Epithelial cell of proximal tubule (primary cell): ENCODE measurements at places on chromosomes 13 and 19. TPM values are rescaled to one million over a fixed set of nuclear protein-coding genes. Genes with fewer than 3 reads are reported as not detected.

FGF21 gene
- not detected in 2 replicates for total RNA-seq

- no peak for DNase-seq
These were observed 59.4 kb downstream of the WTIP start for GRCh38 chr19:34540811-34541557.

DNA sequence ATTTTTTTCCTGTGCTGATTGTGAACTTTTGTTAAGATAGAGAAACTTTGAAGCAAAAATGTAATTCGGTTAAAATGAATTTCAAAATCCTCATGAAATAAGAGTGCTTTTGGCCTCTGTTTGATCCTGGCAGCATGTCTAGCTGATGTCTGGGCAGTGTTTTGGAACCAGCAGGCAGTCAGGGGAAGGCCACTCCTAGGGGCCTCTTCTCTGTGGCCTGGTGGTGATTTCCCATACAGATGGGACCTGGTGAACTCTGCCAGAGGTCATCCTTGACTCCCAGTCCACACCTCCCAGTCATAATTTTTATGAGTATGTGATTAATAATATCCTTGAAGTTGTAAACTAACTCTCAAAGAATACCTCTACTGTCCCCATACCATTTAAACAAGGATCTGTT, 226.6 kb downstream of the PCCA start:
- DNase-seq, result no peak

GRCh38 chr19:17237747-17238706, 7.7 kb downstream of the NR2F6 start:
- no peak for DNase-seq

ZNF320 gene
- total RNA-seq, result 4.7 and 18.9 TPM in 2 replicates

DNA sequence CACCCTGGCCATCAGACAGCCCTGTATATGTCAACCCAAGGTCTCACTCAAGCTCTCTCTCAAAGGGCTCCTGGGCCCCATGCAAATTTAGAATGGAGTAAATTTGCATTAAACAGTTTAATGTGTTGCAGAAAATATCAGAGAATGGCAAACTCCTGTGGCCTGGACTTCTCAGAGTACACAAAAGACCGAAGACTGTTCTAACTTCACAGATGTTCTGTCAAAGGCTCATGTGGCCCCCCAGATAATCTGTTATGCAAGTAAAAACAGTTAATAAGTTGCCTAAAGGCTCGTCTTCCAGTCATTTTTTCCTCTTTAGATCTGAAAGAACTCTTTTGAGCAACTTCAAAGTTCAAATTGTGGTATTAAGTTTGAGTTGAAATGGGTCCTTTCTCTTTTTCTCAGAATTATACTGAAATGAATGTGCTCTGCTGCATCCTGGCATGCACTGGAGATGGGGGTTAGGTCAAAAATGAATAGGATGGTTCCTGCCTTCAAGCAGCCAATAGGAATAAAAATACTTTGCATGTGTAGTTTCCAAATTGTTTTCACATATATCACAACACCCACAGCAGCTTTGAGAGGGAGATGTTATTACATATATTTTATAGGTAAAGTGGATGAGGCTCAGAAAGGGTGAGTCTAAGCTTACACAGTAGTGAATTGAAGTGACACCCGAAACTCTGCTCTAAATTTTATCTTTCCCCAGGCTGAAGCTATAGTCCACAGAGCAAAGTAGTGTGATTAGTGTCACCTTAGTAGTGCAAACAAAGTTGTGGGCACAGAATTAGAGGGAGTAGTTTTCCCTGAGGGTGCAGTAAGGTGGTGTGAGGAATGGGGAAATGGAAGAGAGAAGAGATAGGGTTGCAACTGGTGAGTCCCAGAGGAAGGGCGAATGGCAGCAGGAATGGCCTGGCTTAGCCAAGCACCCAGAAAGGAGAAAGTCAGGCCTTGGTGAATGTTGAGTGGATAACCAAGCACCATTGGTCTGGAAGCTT, 205.0 kb upstream of the RFC3 start:
- DNase-seq, result no peak

DNA sequence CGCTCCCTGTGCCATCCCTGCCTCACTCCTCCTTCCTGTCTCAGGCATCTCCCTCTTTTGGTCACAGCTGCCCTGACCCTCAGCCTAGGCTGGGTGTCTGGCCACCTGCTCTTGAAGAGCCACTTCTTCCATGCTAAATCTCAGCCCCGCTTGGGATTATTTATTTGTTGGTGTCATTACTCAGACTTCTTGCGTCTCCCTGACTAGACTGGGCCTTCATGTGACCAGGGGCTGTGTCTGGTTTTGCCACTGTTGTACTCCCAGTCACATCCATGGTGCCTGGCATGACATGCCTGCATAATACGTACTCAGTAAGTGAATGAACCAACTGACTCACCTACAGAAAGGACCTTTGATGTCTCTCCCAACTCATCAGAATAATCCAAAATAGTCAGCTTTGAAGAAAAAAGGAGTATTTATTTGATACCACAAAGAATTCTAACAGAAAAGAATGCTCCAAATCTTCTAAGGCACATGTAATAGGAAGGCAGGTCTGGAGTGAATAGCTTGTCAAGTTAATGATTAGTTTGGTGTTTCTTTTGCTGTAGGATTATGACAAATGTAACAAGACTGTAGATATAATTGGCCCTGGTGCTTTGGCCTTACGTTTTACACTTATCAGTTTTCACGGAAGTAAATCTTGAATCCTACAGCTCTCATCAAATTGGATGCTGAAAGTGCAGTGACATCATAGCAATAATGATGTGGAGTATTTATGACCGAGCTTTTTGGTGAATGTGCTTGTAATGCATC, 84.0 kb downstream of the ALOX5AP start:
- peak; percentile 35 for DNase-seq

- peak; percentile 19 for DNase-seq
These were observed 33.0 kb downstream of the CRYL1 start for GRCh38 chr13:20492641-20493040.

TRMT1 gene
- 49.9 and 56.1 TPM in 2 replicates for total RNA-seq

GRCh38 chr19:40682431-40682964, 8.0 kb downstream of the NUMBL start:
- DNase-seq, result no peak

GRCh38 chr13:113820813-113821651, 42.8 kb downstream of the GAS6 start:
- DNase-seq, result peak; percentile 40

GRCh38 chr13:25836574-25837336, 215.1 kb downstream of the SHISA2 start:
- DNase-seq, result no peak

CALR3 gene
- total RNA-seq, result not detected in 2 replicates

DNA sequence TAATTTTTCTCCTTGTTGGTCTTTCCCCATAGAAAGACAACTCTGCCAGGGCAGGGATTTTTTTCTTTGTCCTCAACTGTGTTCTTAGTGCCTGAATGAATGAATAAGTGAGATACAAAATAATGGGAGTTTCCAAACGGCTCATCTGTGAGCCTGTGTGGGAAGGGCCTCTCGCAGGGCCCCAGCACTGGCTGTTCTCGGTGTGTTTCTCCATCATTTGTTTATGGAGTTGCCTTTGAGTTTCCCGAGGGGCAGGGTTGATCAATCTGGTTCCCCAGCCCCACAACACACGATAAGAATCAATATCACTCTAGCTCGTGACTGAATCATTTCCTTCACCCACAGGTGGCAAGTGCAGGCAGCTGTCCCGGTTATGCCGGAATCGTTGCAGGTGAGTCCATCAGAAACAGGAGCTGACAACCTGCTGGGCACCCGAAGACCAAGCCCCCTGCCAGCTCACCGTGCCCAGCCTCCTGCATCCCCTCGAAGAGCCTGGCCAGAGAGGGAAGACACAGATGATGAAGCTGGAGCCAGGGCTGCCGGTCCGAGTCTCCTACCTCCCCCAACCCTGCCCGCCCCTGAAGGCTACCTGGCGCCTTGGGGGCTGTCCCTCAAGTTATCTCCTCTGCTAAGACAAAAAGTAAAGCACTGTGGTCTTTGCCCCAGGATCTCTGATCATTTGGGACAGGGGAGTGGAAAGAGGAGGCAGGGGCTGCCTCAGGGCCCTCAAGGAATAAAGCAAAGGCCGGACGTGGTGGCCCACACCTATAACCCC, 14.9 kb downstream of the FXYD5 start:
- no peak for DNase-seq

DNA sequence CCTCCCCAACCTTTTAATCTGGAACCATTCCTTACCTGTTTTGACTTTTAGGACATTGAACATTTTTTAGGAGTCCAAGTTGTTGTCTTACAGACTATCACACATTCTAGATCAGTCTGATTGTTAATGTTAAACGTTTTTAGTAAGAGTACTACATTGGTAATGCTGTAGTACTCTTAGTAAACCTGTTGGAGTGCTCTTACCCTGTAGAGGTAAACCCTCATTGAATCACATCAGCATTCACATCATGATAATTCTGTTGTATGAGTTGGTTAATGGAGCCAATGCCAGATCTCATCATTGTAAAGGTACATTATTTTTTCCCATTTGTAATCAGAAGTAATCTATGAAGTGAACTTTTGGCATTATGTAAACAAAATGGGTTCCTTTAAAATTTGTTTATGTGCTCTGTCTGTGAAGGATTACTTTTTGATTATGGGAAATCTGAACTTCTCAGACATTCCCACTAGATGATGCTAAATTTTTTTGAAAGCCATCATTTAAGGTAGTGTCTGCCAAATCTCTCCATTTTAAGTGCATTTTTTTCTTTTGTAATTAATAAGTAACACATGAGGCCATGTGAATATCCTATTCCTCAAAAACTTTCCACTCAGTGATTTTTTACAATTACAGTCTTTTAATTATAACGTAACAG, 55.2 kb downstream of the VWA8 start:
- DNase-seq, result peak; percentile 59

CEACAM7 gene
- total RNA-seq, result not detected in 2 replicates

- no peak for DNase-seq
These were observed 770 bp downstream of the HNRNPM start for GRCh38 chr19:8445488-8446001.

DNA sequence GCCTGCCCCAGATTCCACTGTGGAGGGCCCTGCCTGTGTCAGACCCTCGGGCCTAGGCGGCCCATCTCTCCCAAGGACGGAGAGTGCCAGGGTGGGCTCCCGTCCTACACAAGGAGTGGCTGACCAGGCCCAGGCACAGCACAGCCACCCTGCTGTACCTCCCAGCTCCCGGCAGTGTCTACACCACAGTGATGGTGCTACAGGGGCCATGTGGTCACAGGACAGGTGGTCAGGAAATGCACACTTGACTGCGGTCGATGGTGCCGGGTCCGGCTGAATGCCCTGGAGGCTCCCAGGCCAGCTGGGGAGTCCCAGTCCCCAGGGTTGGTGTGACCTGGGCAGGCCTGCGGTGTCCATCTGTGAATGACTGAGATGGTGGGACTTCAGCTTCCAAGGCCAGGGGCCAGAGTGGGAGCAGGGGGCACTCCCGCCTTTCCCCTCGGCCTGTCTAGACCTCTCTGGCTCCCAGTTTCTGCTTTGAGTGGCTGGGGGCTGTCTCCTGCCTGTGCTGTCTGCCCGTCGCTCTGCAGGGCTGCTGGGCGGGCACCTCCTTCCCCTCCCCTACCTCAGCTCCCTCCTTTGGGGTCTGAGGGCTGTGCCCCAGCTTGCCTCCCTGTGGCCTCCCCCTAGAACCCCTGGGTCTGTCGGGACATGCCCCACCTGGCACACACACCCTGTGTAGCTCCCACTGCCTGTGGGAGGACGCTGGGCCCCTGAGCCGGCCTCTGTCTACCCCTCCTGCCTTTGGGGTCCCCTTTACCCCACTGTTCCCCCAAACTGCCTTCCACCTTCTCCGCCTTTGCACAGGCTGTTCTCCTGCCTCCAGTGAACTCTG, 12.5 kb downstream of the DDA1 start:
- DNase-seq, result no peak

SLAIN1 gene
- 16.8 and 18.1 TPM in 2 replicates for total RNA-seq

CAPN12 gene
- total RNA-seq, result 0.51 and 7.3 TPM in 2 replicates

- no peak for DNase-seq
These were observed 41.1 kb downstream of the ITGBL1 start for GRCh38 chr13:101493541-101493940.

LIG4 gene
- 7.2 and 8.9 TPM in 2 replicates for total RNA-seq

CEACAM4 gene
- not detected in 2 replicates for total RNA-seq

DNA sequence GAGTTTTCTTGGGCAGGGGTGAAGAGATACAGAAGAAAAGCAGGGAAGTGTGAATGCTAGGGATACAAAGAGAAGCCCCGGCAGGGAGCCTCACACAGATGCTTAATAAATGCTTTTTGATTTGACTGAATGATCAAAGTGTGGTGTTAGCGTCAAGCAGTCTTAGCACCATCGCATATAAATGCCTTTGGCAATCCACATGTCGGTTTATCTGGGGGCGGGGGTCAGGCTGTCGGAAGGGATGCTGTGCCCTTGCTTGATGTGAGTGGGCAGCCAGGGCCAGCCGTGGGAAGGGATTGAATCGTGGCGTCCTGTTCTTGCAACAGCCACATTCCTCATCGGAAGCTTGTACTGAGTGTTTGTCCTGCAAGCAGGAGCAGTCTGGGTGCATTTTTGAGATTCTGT, 173.1 kb downstream of the LACC1 start:
- peak; percentile 56 for DNase-seq

GRCh38 chr13:54950546-54950945, 1921.9 kb downstream of the OLFM4 start:
- DNase-seq, result no peak

ALOX5AP gene
- 2.0 and 2.5 TPM in 2 replicates for total RNA-seq

TMIGD2 gene
- not detected in 2 replicates for total RNA-seq

DNA sequence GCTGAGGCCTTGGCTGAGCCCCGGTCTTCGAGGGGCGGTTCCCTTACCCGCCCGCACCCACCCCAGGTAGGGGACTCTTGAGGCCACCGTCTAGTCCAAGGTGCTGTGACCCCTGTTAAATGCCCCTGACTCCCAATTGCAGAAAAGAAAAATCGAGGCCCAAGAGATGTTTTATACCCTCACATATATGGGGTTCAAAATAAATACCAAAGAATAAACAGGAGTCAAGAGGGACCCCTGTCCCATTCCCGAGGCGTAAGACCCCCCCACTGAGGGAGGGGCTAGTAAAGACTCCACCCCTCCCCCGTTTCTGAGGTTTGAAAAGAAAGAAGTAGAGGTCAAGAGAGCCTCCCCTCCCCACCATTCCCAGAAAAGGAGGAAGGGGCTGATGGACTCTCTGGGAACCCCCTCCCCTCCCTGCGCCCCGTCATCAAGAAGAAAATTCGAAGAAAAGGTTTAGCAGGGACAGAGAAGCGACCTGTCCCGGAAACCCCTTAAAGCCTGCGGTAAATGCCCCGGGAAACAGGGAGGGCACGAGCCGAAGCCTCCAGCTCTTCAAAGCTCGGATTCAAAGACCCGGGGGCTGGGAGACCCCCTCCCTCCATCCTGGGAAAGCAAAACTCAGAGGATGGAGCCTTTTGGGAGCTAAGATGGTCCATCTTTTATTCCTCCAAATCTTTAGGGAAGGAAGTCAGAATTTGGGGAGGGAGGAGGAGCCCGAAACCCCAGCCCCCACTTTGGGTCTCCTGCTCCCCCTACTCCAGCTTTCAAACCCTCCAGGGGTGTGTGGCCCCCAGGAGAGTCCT, 755 bp upstream of the RAB3A start:
- DNase-seq, result no peak

- DNase-seq, result no peak
These were observed 338.6 kb downstream of the KCNRG start for GRCh38 chr13:50353651-50354415.

GRCh38 chr19:13093407-13094105, 9.1 kb downstream of the LYL1 start:
- no peak for DNase-seq

GRCh38 chr13:33364192-33364591, 78.6 kb upstream of the STARD13 start:
- no peak for DNase-seq
